H4 (cell line): ENCODE measurements at places on chromosomes 7 and 10.

- DNase-seq = no peak
These were observed 185.5 kb downstream of the EBF3 start for GRCh38 chr10:129778571-129778970.

- DNase-seq = no peak
These were observed 75.5 kb downstream of the GRID1 start for GRCh38 chr10:86290933-86291615.

DNA sequence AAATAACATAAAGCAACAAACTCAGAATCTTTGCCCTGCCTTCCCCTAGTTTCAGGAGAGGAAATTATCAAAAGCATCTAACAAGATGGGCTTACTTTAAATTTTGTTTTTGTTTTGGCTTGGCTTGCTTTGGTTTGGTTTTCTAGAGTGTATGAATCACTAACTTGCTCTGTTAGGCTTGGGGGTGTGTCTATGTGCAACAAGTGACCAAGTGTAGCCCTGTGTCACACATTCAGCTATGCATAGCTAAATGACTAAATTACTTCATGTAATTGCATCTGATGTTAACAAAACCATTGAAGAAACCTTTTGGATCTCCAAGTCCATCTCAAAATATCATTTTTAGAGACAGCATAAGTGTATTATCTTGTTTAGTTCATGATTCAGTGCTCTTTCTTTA lies 251.0 kb downstream of the TFEC start:
- DNase-seq = peak; percentile 27

GRCh38 chr10:71083716-71083975 lies 128.7 kb upstream of the UNC5B start:
- DNase-seq = no peak

DNA sequence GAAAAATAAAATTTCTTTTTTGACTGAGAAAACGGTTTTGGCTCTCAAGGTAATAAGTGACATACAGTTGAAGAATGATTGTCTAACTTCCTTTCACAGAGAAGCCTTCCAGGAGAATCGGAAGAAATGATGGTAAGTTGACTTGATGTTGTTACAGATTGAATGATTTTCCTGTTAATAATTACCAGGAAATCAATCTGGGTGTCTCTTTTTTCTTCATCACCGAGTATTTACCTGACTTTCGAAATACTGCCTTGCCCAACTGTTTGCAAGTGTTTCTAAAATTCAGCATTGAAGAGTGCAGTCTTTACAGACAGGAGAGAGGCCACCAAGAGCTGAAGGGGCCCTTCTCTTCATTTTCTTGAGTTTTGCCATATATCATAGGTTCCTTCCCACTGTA lies 4.0 kb downstream of the ITIH2 start:
- no peak for DNase-seq

DNA sequence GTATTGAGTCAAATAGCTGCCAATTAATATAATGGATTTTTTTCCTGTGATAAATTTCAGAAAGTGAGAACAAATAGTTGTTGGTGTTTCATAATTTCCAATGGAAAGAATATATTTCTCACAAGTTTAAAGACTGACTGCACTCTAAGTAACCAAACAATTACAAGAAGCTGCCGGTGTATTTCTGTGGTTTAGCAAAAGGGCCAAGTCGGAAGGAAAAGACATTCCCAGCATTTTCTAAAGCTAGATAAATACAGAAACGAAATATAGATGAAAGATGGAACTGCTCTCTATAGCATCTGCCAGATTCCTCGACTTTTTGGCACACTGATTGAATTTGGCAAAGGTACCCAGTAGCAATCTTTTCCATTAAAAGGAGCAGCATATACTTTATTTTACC lies 92.7 kb upstream of the MKX start:
- DNase-seq = no peak

GRCh38 chr10:112755446-112756234 lies 194.4 kb upstream of the TCF7L2 start:
- DNase-seq = no peak

GRCh38 chr10:49759787-49760551 lies 2.2 kb downstream of the OGDHL start:
- no peak for DNase-seq

GRCh38 chr7:45114926-45115325 lies 3.4 kb upstream of the TBRG4 start:
- no peak for DNase-seq

GRCh38 chr7:87426160-87426559 lies 49.3 kb downstream of the ABCB4 start:
- DNase-seq = no peak
